ENCODE measurements at places on chromosomes 6 and 20. TPM values are rescaled to one million over a fixed set of nuclear protein-coding genes. Genes with fewer than 3 reads are reported as not detected.

- no peak for DNase-seq
- H3K4me1 ChIP-seq = peaks cover 39% of the 10 kb centered on the region
- peak overlapping the region; percentile 47 for H3K4me3 ChIP-seq
- H3K27ac ChIP-seq = peak overlapping the region; percentile 85
- no peaks in the 10 kb centered on the region for H3K27me3 ChIP-seq
- H3K36me3 ChIP-seq = no peaks in the 10 kb centered on the region
These were observed 17.4 kb upstream of the ARMC12 start for GRCh38 chr6:35719404-35719829.

GRCh38 chr6:54415517-54415916 lies 107.3 kb downstream of the TINAG start:
- no peak for DNase-seq
- H3K27ac ChIP-seq = no peak overlapping the region
- H3K27me3 ChIP-seq = no peaks in the 10 kb centered on the region
- H3K4me1 ChIP-seq = no peaks in the 10 kb centered on the region

- DNase-seq = no peak
- H3K27ac ChIP-seq = no peak overlapping the region
- H3K36me3 ChIP-seq = peaks cover 24% of the 10 kb centered on the region
These were observed 2.3 kb upstream of the PRIM2 start for GRCh38 chr6:57315111-57315510.

GRCh38 chr6:30450909-30451841 lies 38.1 kb upstream of the HLA-E start:
- no peaks in the 10 kb centered on the region for H3K36me3 ChIP-seq
- no peak overlapping the region for H3K4me3 ChIP-seq
- H3K27ac ChIP-seq = no peak overlapping the region
- peaks cover 29% of the 10 kb centered on the region for H3K4me1 ChIP-seq
- H3K27me3 ChIP-seq = peaks cover 89% of the 10 kb centered on the region

Gene LINC00237
- total RNA-seq = not detected

DNA sequence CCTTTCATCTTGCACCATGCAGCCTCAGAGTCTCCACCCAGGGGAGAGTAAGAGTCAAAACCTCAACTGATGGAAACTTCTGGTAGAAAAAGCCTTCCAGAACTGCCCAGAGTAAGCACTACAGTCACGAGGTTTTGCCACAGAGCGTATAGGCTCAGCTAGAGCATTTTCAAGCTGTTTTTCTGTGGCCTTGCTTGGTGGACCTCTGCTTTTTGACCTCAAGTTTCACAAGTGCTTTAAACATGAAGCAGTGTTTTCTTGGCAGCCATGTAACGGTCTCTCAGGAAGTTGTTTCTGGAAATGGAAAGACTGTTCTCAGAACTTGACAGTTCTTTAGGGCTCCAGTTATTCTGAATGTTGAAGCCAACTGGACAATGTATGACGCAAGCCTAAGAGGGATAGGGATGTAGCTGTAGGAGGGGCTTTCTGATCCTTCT lies 146.5 kb downstream of the ZDHHC14 start:
- H3K27ac ChIP-seq = peak overlapping the region; percentile 81
- peak overlapping the region; percentile 4 for H3K4me3 ChIP-seq
- H3K4me1 ChIP-seq = peaks cover 53% of the 10 kb centered on the region
- DNase-seq = peak; percentile 76

DNA sequence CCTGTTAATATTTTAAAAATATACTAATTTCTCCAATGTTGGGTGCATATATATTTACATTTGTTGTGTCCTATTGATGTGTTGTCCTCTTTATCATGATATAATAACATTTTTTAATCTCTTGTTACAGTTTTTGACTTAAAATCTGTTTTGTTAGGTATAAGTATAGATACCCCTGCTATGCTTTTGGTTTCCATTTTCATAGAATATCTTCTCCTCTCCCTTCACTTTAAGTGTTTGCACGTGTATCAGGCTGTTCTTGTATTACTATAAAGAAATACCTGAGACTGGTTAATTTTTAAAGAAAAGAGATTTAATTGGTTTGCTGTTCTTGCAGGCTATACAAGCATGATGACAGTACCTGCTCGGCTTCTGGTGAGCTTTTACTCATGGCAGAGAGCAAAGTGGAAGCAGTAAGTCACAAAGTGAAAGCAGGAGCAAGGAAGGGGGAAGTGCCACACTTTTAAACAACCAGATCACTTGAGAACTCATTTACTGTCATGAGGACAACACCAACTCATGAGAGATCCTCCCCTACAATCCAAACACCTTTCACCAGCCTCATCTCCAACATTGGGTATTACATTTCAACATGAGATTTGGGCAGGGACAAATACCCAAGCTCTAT lies 340.5 kb upstream of the SYNCRIP start:
- no peak overlapping the region for H3K27ac ChIP-seq
- H3K27me3 ChIP-seq = no peaks in the 10 kb centered on the region
- H3K4me1 ChIP-seq = no peaks in the 10 kb centered on the region
- no peak overlapping the region for H3K4me3 ChIP-seq
- H3K36me3 ChIP-seq = no peaks in the 10 kb centered on the region

Gene VGLL2
- total RNA-seq = not detected

DNA sequence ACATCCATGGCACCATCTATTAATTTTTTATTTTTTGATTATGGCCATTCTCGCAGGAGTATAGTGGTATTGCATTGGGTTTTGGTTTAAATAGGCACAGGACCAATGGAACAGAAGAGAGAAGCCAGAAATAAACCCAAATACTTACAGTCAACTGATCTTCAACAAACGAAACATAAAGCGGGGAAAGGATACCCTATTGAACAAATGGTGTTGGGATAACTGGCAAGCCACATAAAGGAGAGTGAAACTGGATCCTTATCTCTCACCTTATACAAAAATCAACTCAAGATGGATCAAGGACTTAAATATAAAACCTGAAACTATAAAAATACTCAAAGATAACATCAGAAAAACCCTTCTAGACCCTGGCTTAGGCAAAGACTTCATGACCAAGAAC lies 25.3 kb upstream of the RUNX2 start:
- no peak overlapping the region for H3K27ac ChIP-seq
- peaks cover 24% of the 10 kb centered on the region for H3K36me3 ChIP-seq
- H3K4me1 ChIP-seq = peaks cover 11% of the 10 kb centered on the region
- no peaks in the 10 kb centered on the region for H3K27me3 ChIP-seq

DNA sequence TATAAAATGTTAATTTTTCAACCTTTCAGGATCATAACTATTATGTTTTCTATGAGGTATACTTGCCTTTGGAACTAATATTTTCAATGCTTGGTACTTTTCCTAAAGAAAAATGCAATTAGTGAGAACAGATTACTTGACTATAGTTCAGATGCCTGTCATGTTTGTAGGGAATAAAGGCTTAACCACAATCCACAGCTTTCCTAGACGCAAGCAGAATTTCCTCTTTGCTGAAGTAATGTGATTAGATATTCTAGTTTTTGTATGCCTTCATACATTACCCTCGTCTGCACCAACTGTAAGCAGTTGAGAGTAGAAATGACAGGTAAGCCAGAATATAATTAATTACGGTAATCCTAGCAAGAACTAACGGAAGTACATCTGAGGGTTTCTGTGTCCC lies 581.4 kb upstream of the MMS22L start:
- H3K4me3 ChIP-seq = no peak overlapping the region
- H3K27me3 ChIP-seq = no peaks in the 10 kb centered on the region
- DNase-seq = no peak
- H3K27ac ChIP-seq = no peak overlapping the region
- H3K4me1 ChIP-seq = no peaks in the 10 kb centered on the region

Gene HUS1B
- total RNA-seq = 1.8 TPM

GRCh38 chr6:162153120-162153519 lies 574.4 kb downstream of the PRKN start:
- H3K27ac ChIP-seq = no peak overlapping the region
- H3K4me3 ChIP-seq = no peak overlapping the region
- H3K36me3 ChIP-seq = no peaks in the 10 kb centered on the region
- no peaks in the 10 kb centered on the region for H3K4me1 ChIP-seq
- H3K27me3 ChIP-seq = no peaks in the 10 kb centered on the region
- DNase-seq = no peak

Gene LY6G6F
- total RNA-seq = not detected

DNA sequence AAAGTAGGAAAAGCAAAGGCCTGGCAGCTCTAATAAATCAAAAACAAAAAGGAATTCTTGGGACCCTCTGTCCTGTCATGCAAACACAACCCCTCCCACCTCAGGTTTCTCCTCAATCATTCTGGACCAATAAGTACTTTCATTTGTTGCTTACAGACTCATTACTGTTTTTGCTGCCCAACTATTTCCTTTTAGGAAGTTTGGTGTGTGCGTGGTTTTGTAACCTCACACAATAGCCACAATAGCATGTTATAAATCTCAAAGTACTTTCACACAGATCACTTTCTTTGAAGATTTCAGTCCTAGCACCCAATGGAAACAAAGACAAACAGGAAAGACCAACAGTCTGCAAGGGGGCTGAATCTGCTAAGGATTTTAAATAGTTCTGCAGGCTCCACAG lies 4.5 kb downstream of the MRPL14 start:
- peaks cover 78% of the 10 kb centered on the region for H3K4me1 ChIP-seq
- peak overlapping the region; percentile 50 for H3K4me3 ChIP-seq
- H3K27me3 ChIP-seq = no peaks in the 10 kb centered on the region
- peaks cover 35% of the 10 kb centered on the region for H3K36me3 ChIP-seq
- peak overlapping the region; percentile 72 for H3K27ac ChIP-seq

DNA sequence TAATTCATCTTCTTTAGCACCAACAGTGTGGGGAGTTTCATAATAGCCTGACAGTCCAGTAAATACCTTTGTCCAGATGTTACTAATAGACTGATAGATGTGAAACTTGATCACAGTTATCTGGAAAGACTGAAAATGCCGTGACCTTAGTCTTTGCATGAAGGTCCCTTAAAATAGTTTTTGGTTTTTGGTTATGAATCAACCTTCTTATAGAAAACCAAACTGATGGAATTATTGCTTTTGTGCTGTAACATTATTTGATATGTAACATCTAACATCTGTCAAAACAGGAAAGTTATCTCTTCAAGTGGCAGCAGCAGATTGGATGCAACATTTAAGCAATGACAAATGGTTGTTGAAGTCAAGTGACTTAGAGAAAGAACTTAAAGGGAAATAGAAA lies 190.4 kb downstream of the DOK5 start:
- no peak overlapping the region for H3K27ac ChIP-seq
- DNase-seq = no peak
- H3K4me3 ChIP-seq = no peak overlapping the region
- H3K27me3 ChIP-seq = no peaks in the 10 kb centered on the region
- no peaks in the 10 kb centered on the region for H3K4me1 ChIP-seq
- H3K36me3 ChIP-seq = no peaks in the 10 kb centered on the region

DNA sequence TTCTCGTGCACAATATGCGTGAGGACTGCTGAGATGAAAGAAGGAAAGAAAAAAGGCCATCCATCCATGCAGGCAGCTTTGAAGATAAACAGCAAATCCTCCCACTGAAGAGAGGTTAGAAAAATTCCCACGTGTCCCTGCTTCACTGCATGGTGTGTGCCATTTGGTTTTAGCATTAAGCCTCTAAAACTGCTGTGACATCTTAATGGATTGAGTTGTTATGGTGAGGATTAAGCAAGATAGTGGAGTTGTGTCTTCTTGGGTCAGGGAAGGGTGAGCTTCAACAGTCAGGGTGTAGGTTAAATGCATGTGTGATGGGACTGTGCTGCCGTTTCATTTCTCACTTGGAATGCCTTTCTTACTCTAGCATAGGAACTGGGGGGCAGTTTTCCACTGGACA lies 50.5 kb downstream of the ZNF831 start:
- no peaks in the 10 kb centered on the region for H3K4me1 ChIP-seq
- DNase-seq = no peak
- H3K4me3 ChIP-seq = no peak overlapping the region
- peaks cover 2% of the 10 kb centered on the region for H3K36me3 ChIP-seq

DNA sequence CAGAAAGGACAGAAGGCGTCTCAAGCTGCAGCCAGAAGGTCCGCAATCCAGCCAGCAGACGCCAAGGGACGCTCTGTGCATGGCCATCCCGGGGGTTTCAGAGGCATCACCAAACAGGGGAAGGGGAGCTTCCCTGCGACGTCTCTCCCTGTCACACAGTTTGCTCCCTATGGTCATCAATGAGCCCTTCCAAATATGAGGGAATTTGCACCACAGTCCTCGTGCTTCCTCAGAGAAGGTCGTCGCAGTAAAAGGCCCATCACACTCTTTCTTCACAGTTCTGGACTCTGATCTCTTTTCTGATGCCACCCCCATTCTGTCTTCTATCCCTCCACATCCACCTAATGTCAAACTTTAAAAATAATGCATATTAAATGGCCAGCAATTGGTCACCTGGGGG lies 10.2 kb upstream of the FOXC1 start:
- no peak for DNase-seq
- H3K4me1 ChIP-seq = peaks cover 3% of the 10 kb centered on the region
- H3K27me3 ChIP-seq = peaks cover 68% of the 10 kb centered on the region
- H3K36me3 ChIP-seq = no peaks in the 10 kb centered on the region
- H3K4me3 ChIP-seq = no peak overlapping the region

DNA sequence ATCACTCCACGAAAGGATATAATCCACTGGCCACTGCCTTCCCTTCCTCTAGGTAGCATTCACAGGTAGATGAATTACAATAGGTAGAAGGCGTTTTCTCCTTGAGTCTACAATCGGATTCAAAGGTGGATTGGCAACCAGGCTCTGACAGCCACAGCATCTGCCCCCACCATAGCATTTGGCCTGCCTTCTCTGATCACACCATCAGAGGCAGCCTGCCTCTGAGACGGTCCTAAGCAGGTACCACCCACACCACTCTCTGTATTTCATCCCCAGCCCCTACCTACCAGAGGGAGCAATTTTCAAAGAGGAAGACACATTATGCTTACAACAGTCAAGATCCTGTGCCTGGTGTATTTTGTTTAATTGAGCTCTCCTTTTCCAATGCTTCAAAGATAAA lies 210.5 kb upstream of the SPTLC3 start:
- H3K4me1 ChIP-seq = no peaks in the 10 kb centered on the region
- H3K27ac ChIP-seq = no peak overlapping the region
- H3K4me3 ChIP-seq = no peak overlapping the region
- no peak for DNase-seq
- no peaks in the 10 kb centered on the region for H3K27me3 ChIP-seq

- no peaks in the 10 kb centered on the region for H3K27me3 ChIP-seq
- no peak for DNase-seq
- H3K27ac ChIP-seq = peak overlapping the region; percentile 62
- peak overlapping the region; percentile 86 for H3K4me3 ChIP-seq
- H3K36me3 ChIP-seq = peaks cover 64% of the 10 kb centered on the region
- H3K4me1 ChIP-seq = peaks cover 66% of the 10 kb centered on the region
These were observed 3.2 kb downstream of the IRF4 start for GRCh38 chr6:394641-395289.

- DNase-seq = no peak
- H3K27ac ChIP-seq = no peak overlapping the region
- H3K27me3 ChIP-seq = no peaks in the 10 kb centered on the region
- H3K36me3 ChIP-seq = peaks cover 51% of the 10 kb centered on the region
These were observed 26.2 kb downstream of the HDAC2 start for GRCh38 chr6:113944701-113945100.

Gene CST1
- not detected for total RNA-seq

Gene FAM120B
- 26.0 TPM for total RNA-seq
